Right renal pelvis (tissue), 4 donors: ENCODE measurements at places on chromosomes 6 and 20. TPM values are rescaled to one million over a fixed set of nuclear protein-coding genes. Genes with fewer than 3 reads are reported as not detected.

GRCh38 chr6:33333666-33334065, 16.1 kb upstream of the ZBTB22 start:
- DNase-seq = no peak

GRCh38 chr6:126447367-126447766, 107.5 kb downstream of the CENPW start:
- no peak for DNase-seq

- DNase-seq = no peak
These were observed 46.5 kb downstream of the RRBP1 start for GRCh38 chr20:17635332-17636244.

DNA sequence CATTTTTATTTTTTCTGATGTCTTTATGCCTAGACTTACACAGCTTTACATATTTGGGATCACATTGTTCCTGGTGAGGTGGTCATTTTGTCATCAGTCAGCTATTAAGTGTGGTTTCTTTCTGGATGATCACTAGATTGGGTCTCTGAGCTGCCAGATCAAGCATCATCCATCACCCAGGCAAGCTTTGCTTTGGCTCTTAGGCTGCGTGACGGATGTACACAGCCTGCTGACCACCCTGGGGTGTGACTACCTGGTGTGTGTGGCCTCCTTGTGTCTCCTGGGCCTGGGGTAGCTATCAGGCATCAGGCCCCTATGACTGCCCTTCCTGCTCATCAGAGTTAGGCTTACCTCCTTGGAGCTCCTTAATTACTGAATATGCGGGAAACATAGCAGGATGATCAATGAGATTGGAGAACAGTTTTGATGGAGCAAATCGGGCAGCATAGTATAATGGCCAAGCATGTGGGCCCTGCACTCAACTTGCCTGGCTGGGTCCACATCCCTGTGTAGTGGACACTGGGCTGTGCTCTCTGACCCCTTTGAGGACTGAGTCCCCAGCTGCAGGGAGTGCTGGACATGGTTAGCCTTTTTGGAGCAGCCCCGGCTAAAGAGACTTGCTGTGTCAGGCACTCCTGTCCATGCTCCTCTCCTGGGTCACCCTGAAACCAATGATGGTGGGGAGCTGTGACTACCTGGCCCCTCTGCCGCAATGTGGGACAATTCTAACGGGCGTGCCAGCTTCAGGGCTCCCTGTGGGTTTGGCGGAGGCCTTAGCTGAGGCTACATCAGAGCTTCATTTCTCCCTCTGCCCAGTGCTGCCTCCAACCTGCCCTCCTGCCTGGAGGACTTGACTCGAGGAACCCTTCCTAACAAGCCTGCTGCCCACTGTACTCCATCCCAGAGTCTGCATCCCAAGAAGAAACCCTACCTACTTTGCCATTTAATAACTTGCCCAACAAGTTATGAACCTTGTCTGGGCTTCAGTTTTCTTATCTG, 8.2 kb downstream of the DAAM2 start:
- DNase-seq = no peak

AGER gene
- polyA plus RNA-seq = 18.0 TPM

DNA sequence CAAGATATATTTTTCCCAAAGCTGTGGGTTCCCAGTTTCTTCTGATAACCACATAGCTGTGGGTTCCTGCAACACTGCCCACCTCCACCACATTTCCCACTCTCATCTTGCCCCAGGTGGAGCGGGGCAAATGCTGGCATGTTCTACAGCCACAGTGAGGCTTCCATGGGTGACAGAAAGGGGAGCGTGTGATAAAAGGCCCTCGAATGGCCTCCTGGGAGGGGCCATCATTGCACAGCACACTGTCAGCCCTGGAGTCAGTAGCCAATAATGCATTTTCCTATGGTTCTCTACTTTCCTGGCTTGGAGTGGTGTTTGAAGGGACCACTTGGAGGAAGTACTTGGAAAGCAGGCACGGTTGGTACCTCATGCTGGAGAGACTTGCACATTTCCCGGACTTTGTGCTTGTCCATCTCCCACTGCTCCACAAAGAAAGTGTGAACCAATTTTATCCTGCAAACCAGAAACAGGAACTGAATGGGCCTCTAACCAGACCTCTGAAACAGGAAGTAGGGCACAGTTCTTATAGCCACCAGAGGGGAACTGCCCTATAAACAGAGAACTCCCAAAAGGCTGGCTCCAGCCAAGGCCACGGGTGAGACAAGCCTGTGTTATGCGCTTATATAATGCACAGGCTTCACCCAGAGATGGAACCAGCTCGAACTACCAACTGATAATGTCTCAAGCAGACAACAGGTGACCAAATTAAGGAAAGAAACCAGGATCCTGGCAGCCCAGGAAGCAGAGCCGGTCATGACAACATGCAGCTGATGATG, 8.6 kb downstream of the MAP3K5 start:
- no peak for DNase-seq

- DNase-seq = no peak
These were observed 501.6 kb upstream of the MAP3K7 start for GRCh38 chr6:91088515-91088914.

DNA sequence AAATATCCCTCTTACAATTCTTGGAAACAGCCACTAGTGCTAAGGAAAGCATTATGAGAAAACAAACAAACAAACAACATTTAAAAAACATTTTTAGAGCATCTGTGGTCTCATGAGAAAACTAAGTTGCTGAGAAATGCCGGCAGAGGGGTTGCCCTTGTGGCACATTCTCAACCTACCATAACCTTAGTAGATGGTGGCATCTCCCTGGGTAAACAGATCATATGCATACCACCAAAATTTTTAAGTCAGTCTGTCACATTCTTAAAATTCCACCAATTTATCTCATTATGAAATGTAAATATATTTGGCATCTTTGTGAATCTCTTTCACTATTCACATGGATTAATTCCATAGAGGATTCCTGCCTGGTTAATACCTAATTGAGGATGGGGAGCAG, 575.7 kb upstream of the MARCKS start:
- DNase-seq = no peak

B3GAT2 gene
- 1.6 TPM for polyA plus RNA-seq

DNA sequence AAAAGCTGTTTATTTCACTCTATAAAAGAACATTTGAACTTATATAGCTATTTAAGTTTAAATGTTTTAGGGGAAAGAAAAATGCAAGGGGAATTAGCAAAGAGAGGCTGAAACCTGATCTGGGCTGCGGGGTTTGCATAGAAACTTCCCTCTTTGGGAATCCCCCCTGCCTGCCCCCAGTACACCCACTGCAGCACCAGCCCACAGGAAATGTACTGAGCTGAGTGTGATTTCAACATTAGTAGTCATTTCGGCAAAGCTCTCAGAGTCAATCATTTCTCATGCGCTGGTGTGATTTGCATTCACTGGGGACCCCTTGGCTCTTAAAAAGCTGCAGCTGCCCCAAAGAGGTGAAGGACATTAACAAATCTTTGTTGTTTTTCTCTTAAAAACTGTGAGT, 859.4 kb downstream of the MAFB start:
- no peak for DNase-seq
